ENCODE measurements at places on chromosomes 6 and 20. TPM values are rescaled to one million over a fixed set of nuclear protein-coding genes. Genes with fewer than 3 reads are reported as not detected.

Gene IL20RA
- not detected for total RNA-seq

Gene PNLDC1
- total RNA-seq, result 0.26 TPM

Gene DSP
- total RNA-seq, result 6.3 TPM

Gene FAM83C
- not detected for total RNA-seq

Gene TGM3
- total RNA-seq, result not detected

DNA sequence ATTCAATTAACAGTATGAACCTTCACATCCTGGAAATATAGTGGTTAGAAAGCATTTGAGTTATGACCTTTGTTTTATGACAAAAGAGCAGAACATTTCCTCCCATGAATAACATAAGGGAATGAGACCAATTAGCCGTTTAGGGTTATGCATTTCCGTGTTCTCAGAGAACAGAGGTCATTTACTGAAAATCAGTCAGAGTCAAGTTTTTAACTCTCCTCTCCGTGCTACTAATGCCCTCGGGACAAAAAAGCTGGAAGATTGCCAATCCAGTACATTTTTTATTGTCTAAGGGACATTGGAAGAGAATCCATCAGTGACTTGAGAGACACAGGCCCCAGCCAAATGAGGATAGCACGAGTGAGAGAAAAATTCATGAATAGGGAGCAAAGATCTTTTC, 632.7 kb downstream of the RFPL4B start:
- DNase-seq, result no peak
- no peaks in the 10 kb centered on the region for H3K36me3 ChIP-seq
- H3K4me1 ChIP-seq, result no peaks in the 10 kb centered on the region
- H3K4me3 ChIP-seq, result no peak overlapping the region

GRCh38 chr6:78031228-78031627, 378.4 kb downstream of the MEI4 start:
- no peaks in the 10 kb centered on the region for H3K27me3 ChIP-seq
- DNase-seq, result no peak
- H3K27ac ChIP-seq, result no peak overlapping the region
- no peak overlapping the region for H3K4me3 ChIP-seq
- H3K36me3 ChIP-seq, result no peaks in the 10 kb centered on the region
- no peaks in the 10 kb centered on the region for H3K4me1 ChIP-seq

GRCh38 chr20:48339190-48339985, 488.4 kb downstream of the PREX1 start:
- DNase-seq, result no peak
- no peaks in the 10 kb centered on the region for H3K36me3 ChIP-seq
- H3K27ac ChIP-seq, result no peak overlapping the region
- no peaks in the 10 kb centered on the region for H3K4me1 ChIP-seq
- H3K4me3 ChIP-seq, result no peak overlapping the region

GRCh38 chr20:17568972-17569521, 828 bp upstream of the DSTN start:
- H3K4me1 ChIP-seq, result no peaks in the 10 kb centered on the region
- no peaks in the 10 kb centered on the region for H3K27me3 ChIP-seq
- peak; percentile 97 for DNase-seq
- H3K27ac ChIP-seq, result peak overlapping the region; percentile 98
- H3K4me3 ChIP-seq, result peak overlapping the region; percentile 45
- H3K36me3 ChIP-seq, result no peaks in the 10 kb centered on the region

DNA sequence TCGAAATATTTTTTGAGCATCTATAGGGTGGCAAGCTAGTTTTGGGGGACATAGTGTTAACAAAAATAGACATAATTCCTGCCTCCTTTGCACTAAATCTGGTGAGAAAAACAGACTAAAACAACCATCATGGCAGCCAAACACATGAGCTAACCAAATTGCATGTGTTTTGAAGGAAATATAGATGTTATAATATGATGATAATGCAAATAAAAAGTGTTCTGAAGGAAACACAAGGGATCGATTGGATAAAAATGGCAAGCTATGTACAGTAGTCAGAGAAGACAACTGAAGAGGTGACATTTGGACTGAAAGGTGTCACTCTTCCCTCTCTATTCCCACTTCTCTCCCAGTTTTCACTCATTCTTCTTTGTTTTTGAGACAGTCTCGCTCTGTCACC, 706.9 kb downstream of the PTPRT start:
- H3K27me3 ChIP-seq, result no peaks in the 10 kb centered on the region
- no peak overlapping the region for H3K4me3 ChIP-seq
- no peak overlapping the region for H3K27ac ChIP-seq
- no peak for DNase-seq
- H3K36me3 ChIP-seq, result no peaks in the 10 kb centered on the region
- no peaks in the 10 kb centered on the region for H3K4me1 ChIP-seq

DNA sequence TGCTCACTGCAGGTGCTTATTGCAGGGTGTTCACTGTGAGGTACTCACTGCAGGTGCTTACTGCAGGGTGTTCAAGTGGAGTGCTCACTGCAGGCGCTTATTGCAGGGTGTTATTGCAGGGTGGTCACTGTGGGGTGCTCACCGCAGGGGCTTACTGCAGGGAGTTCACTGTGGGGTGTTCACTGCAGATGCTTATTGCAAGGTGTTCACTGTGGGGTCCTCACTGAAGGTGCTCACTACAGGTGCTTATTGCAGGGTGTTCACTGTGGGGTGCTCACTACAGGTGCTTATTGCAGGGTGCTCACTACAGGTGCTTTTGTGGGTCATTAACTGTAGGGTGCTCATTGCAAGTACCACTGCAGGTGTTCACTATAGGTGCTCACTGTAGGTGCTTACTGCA, 20.2 kb downstream of the APMAP start:
- no peaks in the 10 kb centered on the region for H3K27me3 ChIP-seq
- H3K36me3 ChIP-seq, result no peaks in the 10 kb centered on the region
- no peak for DNase-seq
- H3K27ac ChIP-seq, result no peak overlapping the region
- H3K4me3 ChIP-seq, result no peak overlapping the region
- H3K4me1 ChIP-seq, result no peaks in the 10 kb centered on the region

GRCh38 chr6:11414176-11414963, 123.2 kb upstream of the TMEM170B start:
- H3K27ac ChIP-seq, result peak overlapping the region; percentile 12
- DNase-seq, result no peak

- no peaks in the 10 kb centered on the region for H3K4me1 ChIP-seq
- H3K36me3 ChIP-seq, result no peaks in the 10 kb centered on the region
- H3K4me3 ChIP-seq, result no peak overlapping the region
- DNase-seq, result peak; percentile 84
- no peak overlapping the region for H3K27ac ChIP-seq
These were observed 32.8 kb downstream of the CYP21A2 start for GRCh38 chr6:32070814-32071543.

DNA sequence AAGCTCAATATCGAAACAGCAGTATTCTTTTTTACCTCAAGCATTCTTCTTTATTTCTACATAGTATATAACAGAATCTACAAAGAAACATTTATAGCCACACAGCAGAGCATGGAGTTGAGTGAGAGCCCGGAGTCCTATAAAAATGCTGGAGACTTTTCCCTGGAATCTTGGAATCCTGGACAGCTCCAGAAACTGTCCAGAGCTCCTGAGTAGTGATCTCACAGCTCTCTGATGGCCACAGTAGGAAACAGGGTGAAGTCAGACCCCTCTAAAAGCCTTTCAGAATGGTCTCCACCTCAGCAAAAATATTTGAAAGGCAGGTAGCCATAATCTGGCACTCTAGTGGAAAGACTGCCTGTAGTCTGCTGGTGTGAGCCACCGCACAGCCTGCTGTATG, 149.3 kb upstream of the STXBP5 start:
- no peaks in the 10 kb centered on the region for H3K4me1 ChIP-seq
- no peak overlapping the region for H3K27ac ChIP-seq
- H3K4me3 ChIP-seq, result no peak overlapping the region
- no peaks in the 10 kb centered on the region for H3K27me3 ChIP-seq
